Fibroblast of pulmonary artery (primary cell): ENCODE measurements at places on chromosomes 4 and X.
A peak's percentile ranks its signal among the peaks of the same experiment; 100 is the strongest.

- no peak for DNase-seq
These were observed 501.0 kb downstream of the PPARGC1A start for GRCh38 chr4:23388699-23389395.

DNA sequence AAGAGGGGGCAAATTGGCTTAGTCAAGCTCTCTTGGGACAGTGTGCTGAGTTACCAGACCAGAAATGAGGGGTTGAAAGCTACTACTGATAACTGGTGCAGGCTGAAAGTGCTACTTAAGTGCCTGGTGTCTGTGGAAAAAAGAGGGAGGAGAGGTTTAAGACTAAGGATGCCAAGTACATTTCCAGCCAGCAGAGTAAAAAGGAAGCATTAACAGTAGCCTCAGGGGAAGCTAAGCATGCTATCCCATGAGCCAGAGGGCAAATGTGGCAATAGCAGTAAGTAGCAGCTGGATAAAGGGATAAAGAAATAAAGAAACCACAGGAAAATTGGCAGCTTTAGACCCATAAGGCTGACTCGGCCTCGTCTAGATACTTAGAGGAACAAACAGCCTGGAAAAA is 196.3 kb upstream of the MAB21L2 start:
- peak; percentile 97 for DNase-seq

GRCh38 chr4:184019667-184020623 is 114.8 kb downstream of the STOX2 start:
- DNase-seq = no peak

DNA sequence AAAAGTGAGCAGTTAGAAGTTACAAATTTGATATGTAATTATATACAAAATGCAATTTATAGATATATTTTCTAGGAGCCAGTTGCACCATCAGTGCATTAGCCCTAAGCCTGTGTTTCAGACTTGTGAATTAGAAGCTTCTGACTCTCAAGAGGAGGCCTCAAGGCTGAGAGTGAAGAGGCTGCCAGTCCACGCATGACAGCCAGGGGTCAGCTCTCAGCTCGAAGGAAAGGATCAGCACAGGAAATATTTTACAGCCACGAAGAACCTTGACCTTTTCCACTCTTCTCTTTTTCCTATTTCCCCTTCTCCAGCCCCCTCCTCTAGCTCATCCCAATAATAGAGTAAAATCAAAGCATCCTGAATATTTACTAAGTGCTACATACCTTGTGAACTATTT is 642.4 kb downstream of the TRIML1 start:
- no peak for DNase-seq

DNA sequence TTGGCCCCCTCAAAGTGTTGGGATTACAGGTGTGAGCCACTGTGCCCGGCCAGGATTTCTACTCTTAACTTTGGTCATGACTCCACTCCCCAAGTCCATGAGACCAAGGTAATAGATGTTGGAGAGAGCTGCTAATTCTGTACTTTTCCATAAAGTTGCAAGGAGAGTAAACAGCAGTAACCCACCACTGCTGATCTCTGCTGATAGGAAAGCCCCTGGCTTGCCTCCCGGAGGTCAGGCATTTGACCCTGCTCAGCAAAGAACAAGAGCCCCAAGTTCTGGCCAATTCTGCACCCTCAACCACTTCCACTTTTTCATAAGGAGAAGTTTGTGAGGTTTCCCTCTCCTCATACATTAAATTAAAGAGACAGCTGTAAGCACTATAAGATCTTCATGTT is 143.0 kb downstream of the RASL11B start:
- no peak for DNase-seq
